Fibroblast of skin of right biceps (primary cell): ENCODE measurements at places on chromosomes 3 and 15.

- DNase-seq = no peak
Measured at GRCh38 chr15:90883526-90883975, 753 bp upstream of the FES start.

DNA sequence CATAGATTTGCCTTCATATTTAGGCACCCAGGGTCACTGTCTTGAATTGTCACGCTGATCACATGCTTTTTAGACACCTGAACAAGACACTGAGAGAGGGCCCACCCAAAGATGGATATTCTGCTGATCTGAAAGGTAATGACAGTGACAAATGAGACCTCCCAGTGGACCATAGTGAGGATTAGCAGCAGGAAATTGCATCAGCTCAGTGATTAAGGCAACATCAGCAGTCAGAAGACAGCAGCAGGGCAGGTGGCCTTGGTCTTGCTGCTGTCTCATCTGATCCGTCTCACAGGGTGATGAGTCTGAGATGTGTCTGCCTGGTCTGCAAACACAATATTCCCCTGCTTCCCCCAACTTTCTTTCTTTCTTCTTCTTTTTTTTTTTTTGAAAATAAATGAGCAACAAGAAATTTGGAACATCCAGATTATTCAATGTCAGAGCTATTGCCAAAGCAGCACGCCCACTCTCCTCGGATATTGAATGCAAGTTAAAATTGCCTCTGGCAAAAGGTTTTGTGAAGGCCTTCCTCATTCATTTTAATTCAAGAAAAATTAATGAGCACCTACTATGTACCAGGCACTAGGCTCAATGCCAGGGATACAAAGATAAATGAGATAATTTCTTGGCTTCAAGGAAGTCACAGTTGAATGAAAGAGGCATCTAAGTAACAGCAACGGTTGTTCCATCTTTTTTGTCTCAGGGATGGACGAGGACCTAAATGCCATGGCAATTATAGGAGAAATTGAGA is 14.1 kb downstream of the OTOL1 start:
- DNase-seq = no peak

- DNase-seq = peak; percentile 38
Measured at GRCh38 chr3:173599673-173600072, 202.1 kb downstream of the NLGN1 start.

GRCh38 chr15:62844564-62845240 is 197.8 kb upstream of the TPM1 start:
- peak; percentile 60 for DNase-seq

- DNase-seq = peak; percentile 78
Measured at GRCh38 chr3:42031808-42032480, 59.2 kb upstream of the TRAK1 start.

- peak; percentile 42 for DNase-seq
Measured at GRCh38 chr3:4492208-4493013, 737 bp upstream of the ITPR1 start.

DNA sequence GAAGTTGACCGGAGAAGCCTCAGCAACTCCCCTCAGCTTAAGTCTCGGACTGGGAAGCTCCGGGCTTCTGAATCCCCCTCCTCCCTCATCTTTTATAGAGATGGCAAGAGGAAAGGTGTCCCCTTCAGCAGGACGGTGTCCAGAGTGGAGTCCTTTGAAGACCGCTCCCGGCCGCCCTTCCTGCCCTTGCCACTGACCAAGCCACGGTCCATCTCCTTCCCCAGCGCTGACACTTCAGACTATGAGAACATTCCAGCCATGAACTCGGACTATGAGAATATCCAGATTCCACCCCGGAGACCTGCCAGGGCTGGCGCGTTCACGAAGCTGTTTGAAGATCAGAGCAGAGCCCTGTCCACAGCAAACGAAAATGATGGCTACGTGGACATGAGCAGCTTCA is 2.4 kb downstream of the FGD5 start:
- DNase-seq = no peak

DNA sequence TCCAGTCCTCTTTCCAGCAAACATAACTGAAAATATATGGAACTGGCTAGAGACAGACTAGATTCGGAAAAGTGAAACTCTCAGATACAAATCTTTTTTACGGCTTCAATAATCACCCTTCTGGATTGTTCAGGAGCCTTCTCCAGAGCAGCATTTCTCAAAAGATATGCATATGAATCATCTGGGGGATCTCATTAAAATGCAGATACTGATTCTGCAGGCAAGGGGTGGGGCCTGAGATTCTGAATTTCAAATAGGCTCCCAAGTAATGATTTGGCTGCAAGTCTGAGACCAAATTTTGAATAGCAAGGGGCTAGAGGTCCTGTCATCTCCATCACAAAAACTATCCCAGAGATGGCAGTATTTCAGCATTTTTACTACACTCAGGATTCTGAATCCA is 165.4 kb downstream of the CTNNB1 start:
- peak; percentile 10 for DNase-seq

DNA sequence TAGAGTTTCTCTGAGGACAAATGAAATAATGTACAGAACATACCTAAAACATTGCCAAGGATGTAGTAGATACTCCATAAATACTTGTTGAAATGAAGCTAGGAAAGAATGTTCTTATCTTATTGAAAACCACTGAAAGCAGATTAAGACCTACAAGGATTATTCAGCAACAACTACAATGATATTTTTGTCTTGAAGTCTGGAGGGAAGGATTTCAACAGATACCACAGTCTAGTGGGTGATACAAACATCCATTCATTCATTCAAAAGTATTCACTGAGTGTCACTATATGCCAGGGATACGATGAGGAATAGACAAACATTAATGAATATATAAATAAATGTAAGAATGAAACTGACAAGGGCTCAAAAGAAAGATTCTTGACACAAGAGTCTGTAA is 74.7 kb upstream of the THBS1 start:
- DNase-seq = peak; percentile 65

DNA sequence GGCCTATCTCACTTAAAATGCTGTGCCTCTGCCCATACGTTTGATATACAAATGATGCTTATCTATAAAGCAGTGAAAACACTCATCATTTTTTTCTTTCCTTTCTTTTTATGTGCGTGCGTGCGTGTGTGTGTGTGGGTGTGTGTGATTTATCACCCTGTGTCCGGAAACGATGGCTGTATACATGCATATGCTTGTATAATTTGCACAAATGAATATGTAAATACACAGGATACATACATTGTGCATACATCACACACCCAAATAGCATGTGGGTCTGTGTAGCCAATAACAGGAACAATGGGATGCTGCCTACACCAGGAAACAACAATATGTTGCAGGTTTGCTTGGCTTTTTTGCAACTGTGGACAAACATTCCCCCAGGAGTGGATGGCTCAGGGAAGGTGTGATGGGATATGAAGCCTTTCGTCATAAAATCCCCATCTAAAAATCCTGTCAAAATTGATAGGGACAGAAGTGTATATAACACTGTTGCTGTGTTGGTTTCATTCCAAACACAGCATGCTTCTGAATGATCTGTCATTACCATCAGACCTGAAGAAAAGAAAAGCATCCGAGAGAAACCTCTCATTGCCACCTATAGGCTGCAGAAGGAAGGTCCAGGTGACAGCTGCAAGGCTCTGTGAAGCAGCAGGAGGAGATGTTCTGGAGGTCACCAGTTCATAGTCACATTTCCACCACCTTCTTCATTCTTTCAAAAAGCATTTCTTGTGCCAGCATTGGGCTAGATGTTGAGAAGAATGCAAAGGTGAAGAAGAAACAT is 503.9 kb upstream of the NR2F2 start:
- no peak for DNase-seq

GRCh38 chr3:49554633-49555265 is 472 bp downstream of the BSN start:
- peak; percentile 41 for DNase-seq

DNA sequence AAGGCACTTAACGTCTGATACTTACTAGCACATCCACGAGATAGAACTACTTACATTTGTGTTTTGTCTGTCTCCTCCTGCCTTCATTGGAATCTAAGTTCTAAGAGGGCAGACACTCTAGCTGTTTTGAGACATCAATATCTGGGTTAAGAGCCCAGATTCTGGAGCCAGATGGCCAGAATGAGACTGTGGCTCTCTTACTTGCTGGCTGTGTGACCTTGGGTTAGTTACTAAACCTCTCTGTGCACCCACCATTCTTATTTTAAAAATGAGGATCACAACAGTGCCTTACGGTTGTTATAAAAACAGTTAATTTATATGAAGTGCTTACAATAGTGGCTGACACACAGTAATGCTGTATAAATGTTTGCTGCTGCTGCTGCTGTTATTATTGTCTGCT is 7.7 kb downstream of the STARD5 start:
- DNase-seq = no peak

DNA sequence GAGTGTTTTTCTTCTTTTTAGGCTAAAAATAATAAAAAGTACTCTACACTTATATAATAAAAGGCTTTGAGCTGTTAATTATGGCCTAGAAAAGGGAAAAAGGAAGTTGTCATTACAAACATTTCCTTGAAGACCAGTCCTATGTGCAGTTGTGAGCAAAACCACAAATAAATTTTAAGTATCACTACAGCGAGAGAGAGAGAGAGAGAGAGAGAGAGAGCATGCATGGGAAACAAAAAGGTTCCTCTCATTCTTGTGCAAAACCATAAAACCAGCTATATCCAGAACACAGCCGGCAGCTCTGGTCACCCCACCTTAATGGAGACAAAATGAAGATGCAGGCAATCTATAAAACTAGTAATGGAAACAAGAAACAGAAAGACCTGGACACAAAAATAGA is 33.6 kb downstream of the HEG1 start:
- no peak for DNase-seq

DNA sequence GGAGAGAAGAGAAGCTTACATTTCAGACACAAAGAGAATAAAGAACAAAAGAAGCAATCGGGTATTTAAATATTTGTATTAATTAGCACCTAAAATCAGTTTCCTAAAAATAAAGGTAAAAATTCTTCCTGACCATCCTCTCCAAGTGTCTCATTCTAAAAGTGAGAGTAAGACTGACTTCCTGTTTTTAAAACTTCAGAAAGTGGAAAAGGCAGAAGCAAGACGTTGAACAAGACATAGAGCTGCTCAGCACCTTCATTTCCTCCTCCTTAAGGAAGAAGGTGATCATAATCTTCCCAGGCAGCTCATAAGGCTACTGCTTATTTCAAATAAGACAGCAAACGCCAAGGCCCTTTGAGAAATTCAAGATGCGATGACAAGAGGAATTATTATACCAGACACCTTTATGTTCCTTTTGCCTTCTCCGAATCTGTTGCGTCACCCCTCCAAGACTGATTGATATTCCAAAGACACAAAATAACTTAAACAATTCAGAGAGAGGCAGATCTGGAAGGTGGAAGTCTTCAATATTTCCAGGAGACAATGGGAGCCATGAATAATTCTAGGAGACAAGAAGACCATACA is 238.8 kb upstream of the TLE3 start:
- no peak for DNase-seq

DNA sequence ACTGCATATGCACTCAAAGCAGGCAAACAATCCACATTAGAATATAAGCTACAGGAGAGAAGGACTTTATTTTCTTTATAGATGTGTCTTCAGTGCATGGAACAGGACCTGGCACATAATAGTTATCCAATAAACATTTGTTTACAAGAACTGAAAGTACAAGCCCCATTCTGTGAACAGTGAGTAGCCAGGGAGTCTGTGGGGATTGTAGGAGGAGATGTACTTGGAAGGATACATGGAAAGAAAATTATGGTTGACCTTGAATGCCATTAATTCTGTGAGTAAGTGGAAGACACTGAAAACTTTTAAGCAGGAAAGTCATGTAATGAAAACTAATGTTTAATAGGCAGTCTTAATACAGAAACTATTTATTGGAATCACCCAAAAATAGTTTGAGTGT is 28.3 kb downstream of the MASP1 start:
- peak; percentile 35 for DNase-seq

DNA sequence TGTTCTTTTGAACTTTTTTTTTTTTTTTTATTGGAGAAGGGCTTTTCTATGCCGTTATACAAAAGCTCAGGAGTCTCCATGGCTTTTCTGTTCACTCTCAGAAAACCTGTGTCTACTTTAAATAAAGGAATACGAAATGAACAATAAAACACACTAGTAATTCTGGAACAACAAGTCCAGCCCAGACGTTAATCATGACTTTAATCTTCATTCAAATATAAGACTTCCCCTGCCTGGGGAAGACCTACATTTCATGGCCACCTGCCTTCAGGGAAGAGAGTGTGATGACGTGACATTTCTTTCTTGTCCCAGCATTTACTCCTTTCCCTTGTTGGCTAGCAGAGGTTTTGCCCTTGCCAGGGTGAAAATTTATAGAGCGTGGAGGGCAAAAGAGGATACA is 564.5 kb downstream of the PDCD6IP start:
- DNase-seq = no peak

DNA sequence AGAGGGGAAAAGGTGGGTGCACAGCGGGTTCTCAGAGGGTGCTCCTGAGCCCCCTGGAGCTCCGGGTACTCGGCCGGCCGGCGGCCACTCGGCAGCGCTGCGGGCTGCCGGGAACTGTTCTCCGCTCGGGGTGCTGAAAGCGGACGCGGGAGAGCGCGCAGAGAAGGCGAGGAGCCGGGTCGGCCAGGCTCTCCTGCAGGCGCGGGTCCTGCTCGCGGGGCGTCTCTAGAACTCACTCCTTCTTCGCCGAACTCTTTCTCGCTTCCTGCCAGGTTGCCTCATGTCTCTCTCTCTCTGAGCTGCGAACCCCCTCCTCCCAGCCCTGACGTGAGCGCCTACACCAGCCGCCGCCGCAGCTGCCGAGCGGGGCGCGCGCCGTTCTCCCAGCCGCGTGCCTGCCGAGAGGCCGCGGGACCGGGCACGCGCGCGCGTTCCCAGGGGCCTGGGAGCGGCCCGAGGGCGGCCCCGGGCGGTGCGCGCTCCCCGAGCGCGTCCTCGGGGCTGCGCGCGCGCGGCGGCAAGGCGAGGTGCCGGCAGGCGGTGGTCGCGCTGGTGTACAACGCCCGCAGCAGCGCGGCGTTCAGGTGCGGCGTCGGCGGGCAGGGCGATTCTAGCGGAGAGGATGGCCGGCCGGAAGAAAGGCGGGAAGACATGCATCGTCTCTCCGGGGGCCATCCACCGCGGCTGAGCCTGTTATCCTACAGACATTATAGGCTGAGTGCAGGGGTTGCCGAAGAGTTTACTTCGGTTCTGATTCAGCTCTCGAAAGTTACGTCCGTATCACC is at the start of gene PEX5L:
TSS of gene PEX5L (minus strand) at position 267 of the 785 bp plus-strand sequence. CDS start 338 bp downstream, outside the sequence.
- peak; percentile 62 for DNase-seq

GRCh38 chr15:77807115-77807514 is 174.4 kb upstream of the LINGO1 start:
- DNase-seq = no peak
